ENCODE measurements at places on chromosomes 12 and 14.

DNA sequence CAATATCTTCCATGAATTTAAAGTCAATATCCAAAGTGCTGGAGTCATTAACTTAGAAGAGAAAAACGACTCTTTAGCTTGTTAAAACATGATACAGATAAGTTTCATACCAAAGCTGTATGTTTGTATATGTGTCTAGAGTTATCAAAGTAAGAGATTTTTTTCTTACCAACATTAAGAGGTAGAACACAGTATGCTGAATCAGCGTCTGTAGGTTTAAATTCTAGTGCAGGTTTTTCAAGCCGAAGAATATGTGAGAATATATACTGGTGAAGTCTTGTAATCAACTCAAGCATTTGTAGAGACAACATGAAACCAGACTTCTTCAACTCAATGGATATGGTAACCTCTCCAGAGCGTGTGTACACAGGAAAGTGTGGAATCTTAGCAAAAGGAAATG lies 49.6 kb downstream of the DICER1 start:
- no peak for DNase-seq

GRCh38 chr12:28859551-28859950 lies 289.5 kb upstream of the FAR2 start:
- DNase-seq = no peak

DNA sequence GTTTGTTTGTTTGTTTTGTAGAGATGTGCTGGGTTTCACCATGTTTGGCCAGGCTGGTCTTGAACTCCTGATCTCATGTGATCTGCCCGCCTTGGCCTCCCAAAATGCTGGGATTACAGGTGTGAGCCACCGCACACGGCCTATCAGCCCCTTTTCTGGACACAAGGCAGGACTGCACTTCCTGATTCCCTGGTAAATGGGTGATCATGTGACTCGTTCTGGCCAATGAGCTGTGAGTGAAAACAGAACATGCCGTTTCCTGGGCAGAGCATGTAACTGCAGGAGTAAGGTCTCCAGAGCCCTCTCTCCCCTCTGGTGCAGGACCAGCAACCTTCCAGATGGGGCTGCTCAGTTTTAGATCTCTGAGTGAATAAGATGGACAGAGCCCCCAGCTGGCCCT lies 92.7 kb downstream of the ITPK1 start:
- DNase-seq = no peak

DNA sequence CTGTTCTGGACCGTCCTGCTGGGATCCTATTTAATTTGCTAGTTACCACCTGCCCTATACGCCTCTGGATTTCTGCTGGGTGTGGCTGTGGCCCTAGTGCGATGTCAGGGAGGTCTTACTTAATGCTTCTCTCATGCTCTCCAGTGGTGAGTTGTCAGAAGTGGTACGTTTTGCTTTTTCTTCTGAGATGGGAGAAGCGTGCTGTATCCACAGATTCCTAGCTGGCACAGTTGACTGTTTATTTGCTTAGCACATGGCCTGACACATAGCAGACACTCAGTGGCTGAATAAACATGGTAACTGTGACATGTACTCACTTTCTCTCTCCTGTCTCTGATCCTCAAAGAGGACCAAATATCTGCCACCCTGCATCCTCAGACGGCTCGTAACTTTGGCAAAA lies 107.3 kb downstream of the CACNA1C start:
- DNase-seq = no peak

DNA sequence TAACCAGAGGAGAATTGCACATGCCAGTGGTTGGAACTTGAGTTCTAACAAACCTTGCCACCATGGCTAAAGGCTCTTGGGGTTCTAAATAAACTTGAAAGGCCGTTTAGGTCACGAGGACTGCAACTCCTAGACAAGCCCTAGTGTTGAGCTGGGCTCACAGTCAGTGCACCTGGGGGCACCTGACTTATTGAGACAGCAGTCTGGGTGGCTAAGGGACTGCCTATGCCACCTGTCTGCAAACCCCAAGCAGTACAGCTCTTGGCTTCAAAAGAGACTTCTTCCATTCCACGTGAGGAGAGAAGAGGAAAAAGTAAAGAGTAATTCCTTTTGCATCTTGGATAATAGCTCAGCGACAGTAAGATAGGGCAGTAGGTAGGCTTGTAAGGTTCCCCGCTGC lies 765.6 kb upstream of the FOXG1 start:
- no peak for DNase-seq

DNA sequence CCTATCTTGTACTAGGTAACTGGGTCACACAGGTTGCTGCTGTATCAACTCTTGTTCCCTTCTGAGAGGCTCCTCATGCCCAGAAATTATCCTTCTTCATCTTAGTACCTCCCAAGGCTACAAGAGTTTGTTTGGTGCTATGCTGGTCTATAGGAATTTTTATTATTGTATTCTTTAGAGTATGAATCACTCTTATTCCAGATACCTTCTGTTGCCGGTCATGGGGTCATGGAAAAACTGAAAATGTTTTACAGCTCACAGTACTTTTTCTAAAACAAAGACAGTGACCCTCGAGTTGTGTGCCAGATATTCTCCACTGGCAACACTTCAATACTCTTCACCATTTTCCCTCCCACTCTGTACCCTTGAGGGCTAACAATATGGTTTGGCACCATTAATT lies 1598.0 kb upstream of the TMEM132C start:
- DNase-seq = no peak

- no peak for DNase-seq
Observed at GRCh38 chr14:22472935-22473854, 115.8 kb downstream of the DAD1 start.

- no peak for DNase-seq
Observed at GRCh38 chr12:42525444-42525843, 64.1 kb downstream of the PRICKLE1 start.

DNA sequence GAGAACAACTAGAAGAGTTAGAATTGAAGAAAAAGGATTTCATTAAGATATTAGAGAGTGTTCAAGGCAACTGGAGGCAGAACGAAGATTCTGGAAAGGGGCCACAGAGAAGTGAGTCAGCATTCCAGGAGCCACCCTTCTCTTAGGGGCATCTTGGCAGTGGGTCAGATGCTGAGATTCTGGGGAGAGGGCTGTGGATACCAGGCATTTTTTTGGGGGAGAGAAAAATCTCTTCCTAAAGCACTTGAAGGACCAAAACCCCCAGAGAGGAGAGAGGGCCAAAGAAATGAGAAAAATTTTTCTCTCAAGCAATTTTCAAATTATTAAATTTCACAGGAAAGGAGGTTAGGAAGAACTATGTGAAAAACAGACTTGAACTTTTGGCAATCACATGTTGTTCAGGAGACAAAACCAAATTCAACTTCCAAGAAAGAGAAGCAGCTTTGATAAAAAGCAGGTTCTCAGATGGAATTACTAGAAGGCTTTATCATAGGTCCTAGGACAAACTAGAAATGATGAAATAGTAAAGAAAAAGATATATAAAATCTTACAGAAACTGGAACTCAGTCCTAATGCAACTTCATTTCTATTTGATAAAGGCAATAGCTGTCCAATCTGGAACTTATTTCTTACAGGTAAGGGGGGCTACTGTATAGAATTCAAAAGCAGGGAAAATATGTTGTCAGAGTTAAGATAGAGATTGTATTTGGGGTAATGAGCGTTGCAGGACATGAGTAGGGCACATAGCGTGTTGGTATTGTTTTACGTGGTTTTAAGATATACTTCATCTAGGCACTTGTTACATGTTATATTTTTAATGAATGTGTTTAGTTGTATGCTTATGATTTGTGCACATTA lies 1.1 kb upstream of the CLEC2D start:
- no peak for DNase-seq

GRCh38 chr12:100484183-100484886 lies 10.7 kb downstream of the NR1H4 start:
- no peak for DNase-seq

All from NCI-H146 (cell line).